HCT116 (cell line): ENCODE measurements at places on chromosomes 12 and 14. TPM values are rescaled to one million over a fixed set of nuclear protein-coding genes. Genes with fewer than 3 reads are reported as not detected.

GRCh38 chr12:72836194-72836593 is 564.0 kb downstream of the TRHDE start:
- H3K4me1 ChIP-seq = no peaks in the 10 kb centered on the region
- H3K27me3 ChIP-seq = no peaks in the 10 kb centered on the region
- H3K4me3 ChIP-seq = no peak overlapping the region
- no peak for DNase-seq
- no peaks in the 10 kb centered on the region for H3K36me3 ChIP-seq
- no peak overlapping the region for H3K27ac ChIP-seq

GRCh38 chr12:8018666-8019581 is 13.6 kb upstream of the FOXJ2 start:
- DNase-seq = peak; percentile 50
- no peaks in the 10 kb centered on the region for H3K27me3 ChIP-seq
- H3K27ac ChIP-seq = peak overlapping the region; percentile 49
- H3K4me3 ChIP-seq = peak overlapping the region; percentile 55
- peaks cover 4% of the 10 kb centered on the region for H3K4me1 ChIP-seq

- peaks cover 26% of the 10 kb centered on the region for H3K4me1 ChIP-seq
- no peak overlapping the region for H3K4me3 ChIP-seq
- no peaks in the 10 kb centered on the region for H3K27me3 ChIP-seq
- DNase-seq = no peak
These were observed 7.3 kb upstream of the HSP90AA1 start for GRCh38 chr14:102094101-102094500.

DNA sequence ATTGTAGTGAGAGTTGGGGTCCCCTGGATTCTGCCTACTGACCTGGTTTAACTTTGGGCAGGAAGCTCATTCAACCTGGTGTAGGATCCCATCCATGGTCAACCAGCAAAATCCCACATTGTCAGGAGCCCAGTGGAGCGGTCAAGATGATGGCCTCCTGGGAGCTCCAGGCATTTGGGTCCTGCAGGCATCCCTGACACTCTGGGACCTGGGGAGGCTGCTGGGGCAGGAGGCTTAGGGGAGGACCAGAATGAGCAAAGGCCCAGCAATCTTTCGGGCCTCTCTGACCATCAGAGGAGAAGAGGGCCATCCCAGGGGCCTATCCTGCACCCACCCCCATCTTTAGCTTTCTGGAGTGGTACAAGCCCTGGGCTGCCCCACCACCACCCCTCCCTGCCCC is 104.0 kb downstream of the PRMT8 start:
- no peak overlapping the region for H3K27ac ChIP-seq
- no peak for DNase-seq
- H3K27me3 ChIP-seq = peaks cover 18% of the 10 kb centered on the region; the same call in 1 of the 2 replicates
- no peaks in the 10 kb centered on the region for H3K4me1 ChIP-seq

GRCh38 chr12:47407463-47408129 is 298.2 kb downstream of the RPAP3 start:
- H3K36me3 ChIP-seq = no peaks in the 10 kb centered on the region
- no peaks in the 10 kb centered on the region for H3K27me3 ChIP-seq
- no peak for DNase-seq
- H3K27ac ChIP-seq = no peak overlapping the region
- H3K4me1 ChIP-seq = no peaks in the 10 kb centered on the region

ARHGAP9 gene
- total RNA-seq = 0.84 TPM

CYP46A1 gene
- 0.76 TPM for total RNA-seq

GNPNAT1 gene
- 33.7 TPM for total RNA-seq
